Small intestine (tissue), 16 donors: ENCODE measurements at places on chromosomes 3 and 15.

- DNase-seq, result no peak
Measured at GRCh38 chr15:91252756-91253155, 152.7 kb downstream of the SV2B start.

GRCh38 chr15:40787991-40788390, 18.2 kb downstream of the C15orf62 start:
- no peak for DNase-seq

- no peak for DNase-seq
Measured at GRCh38 chr3:180870008-180870699, 42.3 kb upstream of the FXR1 start.

DNA sequence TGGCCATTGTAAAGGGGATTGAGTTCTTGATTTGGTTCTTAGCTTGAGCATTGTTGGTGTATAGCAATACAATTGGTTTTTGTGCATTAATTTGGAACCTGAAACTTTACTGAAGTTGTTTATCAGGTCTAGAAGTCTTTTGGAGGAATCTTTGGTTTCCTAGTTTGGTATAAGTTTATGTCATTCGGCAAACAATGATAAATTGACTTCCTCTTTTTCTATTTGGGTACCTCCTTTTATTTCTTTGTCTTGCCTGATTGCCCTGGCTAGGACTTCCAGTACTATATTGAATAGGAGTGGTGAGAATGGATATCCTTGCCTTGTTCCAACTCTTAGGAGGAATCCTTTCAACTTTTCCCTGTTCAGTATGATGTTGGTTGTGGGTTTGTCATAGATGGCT, 32.1 kb downstream of the SPESP1 start:
- no peak for DNase-seq

GRCh38 chr3:194573680-194574437, 59.4 kb downstream of the TMEM44 start:
- DNase-seq, result peak; percentile 55

- DNase-seq, result no peak
Measured at GRCh38 chr3:149013726-149014125, 22.4 kb downstream of the GYG1 start.

GRCh38 chr3:61664105-61664482, 102.7 kb downstream of the PTPRG start:
- DNase-seq, result no peak

- no peak for DNase-seq
Measured at GRCh38 chr3:141493184-141493583, 6.4 kb downstream of the RASA2 start.

DNA sequence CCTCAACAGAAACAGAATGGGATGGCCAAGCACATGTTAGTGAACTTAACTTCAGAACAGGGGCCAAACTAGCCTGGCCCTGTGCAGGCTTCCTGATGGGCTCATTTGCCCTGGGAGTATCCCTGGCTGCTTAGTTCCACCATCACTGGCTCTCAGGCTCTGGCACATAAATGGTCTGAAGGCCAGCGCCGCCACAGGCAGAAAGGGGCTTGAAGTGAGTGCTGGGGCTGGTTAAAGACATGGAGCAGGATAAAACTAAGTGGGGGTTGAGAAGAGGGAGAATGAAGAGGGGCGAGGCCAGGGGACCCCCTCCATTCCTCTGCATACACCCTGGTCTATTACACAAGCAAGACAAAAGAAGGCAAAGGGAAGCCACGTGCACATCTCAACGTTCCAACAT, 12.2 kb downstream of the SLCO2A1 start:
- no peak for DNase-seq

GRCh38 chr3:15499536-15499935, 22.0 kb downstream of the COLQ start:
- DNase-seq, result no peak

- DNase-seq, result no peak
Measured at GRCh38 chr3:115685097-115685496, 61.8 kb downstream of the GAP43 start.

- no peak for DNase-seq
Measured at GRCh38 chr3:18066899-18067582, 324.6 kb upstream of the TBC1D5 start.
